Cortex of kidney (tissue), 1 donor: ENCODE measurements at places on chromosomes 2 and 18.

DNA sequence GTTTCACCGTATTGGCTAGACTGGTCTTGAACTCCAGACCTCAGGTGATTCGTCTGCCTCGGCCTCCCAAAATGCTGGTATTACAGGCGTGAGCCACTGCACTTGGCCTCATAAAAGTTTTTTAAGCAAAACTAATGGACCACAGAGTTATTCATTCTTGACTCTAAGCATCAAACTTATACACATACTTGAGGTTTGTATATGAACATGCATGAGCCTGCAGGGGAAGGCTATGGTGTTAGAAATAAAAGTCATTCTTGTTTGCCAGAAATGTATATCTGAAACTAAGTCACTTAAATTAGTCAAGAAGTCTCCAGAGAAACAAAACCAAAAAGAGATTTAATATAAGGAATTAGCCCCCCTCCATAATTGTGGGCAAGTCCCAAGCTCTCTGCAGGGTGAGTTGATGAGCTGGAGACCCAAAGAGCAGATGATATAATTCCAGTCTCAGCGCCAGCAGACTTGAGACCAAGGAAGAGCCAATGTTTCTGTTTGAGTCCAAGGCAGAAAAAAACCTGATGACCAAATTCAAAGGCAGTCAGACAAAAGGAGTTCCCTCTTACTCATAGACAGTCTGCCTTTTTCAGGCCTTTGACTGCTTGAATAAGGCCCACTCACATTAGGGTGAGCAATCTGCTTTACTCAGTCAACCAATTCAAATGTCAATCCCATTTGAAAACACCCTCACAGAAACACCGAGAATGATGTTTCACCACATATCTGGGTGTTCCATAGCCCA lies 69.0 kb upstream of the DSG1 start:
- no peak for DNase-seq

- no peak for DNase-seq
Observed at GRCh38 chr2:171244466-171244969, 83.8 kb upstream of the TLK1 start.

DNA sequence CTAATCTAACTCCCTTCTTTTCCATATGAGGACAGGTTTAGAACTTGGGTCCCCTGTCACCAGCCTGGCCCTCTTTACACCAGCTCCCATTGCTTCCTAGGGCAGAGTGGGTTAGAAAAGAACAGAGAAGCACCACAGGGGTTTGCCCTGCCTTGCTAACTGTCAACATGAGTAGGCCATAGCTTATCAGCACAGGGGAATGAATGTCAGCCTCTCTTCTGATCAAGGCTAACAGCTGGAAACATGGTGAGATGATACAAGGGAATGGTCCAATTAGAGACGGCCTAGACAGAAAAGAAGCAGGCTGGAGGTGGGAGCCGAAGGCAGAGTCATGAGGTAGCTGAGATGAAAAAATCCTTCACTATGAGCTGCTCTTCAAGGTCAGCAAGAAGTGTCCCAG lies 189.4 kb upstream of the ACAA2 start:
- DNase-seq: no peak

- DNase-seq: no peak
Observed at GRCh38 chr18:75860166-75860565, 432.7 kb upstream of the SMIM21 start.

GRCh38 chr2:30288561-30288960 lies 57.2 kb downstream of the LBH start:
- no peak for DNase-seq

DNA sequence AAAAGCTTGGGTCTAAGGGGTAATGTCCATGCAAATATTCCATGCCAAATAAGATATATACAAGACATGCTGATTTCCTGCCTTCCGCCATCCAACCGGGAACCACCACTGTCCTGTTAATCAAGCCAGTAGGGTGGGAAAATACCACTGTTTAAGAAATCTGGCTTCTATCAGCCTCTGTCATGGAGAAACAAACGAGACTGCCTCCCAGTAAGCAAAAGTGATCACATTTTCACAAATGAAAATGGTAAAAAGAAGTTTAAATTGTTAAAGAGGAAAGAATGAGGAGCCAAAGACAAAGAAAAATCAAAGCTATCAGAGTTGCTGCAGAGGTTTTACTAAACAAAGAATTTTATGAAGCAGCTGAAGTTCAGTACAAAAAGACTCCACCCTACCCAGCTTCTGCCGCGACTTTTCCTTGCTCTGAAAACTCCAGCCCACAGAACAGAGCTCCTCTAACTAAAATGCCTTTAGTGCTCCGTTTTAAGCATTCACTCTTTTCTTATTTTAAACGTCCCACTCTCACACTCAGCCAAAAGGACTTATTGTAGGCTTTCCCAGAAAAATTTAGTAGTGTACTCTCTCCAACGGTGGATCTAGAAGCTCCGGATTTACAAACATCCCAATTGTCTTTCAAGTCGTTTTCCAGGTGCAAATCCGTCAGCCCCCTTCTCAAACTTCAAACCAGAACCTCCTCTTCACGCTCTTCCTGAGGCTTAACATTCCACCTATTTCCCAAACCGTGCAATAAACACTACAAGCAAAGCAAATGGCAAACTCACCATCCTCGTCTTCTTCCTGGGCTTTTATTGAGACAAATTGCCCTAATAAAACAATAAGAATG lies 613 bp downstream of the COL5A2 start:
- no peak for DNase-seq

GRCh38 chr2:188916736-188917135 lies 57.4 kb upstream of the COL3A1 start:
- no peak for DNase-seq

DNA sequence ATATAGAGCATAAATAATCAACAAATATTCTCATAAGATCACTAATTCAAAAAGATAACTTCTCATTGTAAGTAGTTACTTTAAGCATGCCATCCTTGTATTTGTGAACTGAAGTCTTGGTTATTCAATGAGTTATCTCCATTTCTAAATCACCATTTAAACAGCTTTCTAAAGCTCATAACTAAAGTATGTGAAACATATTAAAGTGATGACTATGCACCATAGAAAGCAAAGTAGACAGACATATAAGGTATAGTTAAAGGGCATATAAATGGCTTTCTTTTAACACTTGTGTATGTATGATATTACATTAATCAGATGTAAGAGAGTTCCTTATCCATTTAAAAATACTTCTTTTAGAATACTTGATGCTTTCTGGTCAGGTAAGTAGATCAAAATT lies 83.5 kb downstream of the IKZF2 start:
- no peak for DNase-seq

DNA sequence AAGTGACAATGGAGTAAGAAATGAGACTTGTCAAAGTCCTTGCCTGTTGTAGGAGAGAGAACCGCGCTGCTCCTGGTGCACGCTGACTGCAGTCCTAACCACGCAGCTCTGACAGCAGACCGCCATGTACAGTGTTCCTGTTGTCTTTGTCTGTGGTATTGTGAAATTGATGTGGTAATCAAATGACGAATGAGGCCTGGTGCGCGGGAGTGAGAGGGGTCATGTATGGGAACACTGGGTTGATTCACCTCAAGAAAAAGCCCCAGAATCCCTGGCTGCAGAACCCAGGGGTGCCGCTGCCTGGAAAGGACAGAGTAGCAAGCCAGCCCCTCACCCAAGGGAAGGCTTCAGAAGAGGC lies 64.0 kb downstream of the INPP4A start:
- no peak for DNase-seq

DNA sequence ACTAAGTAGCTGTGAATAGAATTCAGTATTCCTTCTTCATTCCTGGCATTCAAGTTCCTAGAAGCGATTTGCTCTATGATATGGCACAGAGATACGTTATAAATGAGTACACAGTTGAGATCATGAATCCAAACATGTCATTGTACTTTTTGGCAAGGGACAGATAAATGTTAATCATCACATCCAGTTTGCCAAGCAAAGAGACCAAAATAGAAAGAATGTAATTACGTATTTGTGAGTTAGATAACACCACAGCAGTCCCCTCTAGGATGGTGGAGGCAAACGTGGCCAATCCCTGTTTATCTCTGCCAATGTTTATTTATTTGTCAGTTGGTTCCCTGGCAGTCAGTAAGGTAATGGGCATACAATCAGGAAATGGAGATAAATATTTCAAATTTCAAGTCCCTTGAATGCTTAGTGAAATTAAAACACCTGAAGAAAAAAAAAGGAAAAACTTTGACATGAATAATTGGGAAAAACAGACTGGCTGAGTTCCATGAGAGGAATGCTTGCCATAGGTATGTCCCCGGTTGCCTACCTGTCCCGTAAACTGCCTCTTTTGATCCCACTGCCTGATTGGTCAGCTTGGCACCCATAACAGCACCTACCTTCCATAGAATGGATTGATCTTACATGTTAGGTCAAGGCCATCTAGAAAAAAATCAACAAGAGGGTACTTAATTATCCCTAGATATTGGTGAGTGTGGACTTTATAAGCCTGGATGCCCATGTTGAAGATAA lies 451.1 kb upstream of the NETO1 start:
- DNase-seq: no peak

GRCh38 chr2:17858064-17858463 lies 20.4 kb upstream of the KCNS3 start:
- DNase-seq: no peak

- no peak for DNase-seq
Observed at GRCh38 chr2:239370403-239370802, 30.4 kb downstream of the HDAC4 start.

DNA sequence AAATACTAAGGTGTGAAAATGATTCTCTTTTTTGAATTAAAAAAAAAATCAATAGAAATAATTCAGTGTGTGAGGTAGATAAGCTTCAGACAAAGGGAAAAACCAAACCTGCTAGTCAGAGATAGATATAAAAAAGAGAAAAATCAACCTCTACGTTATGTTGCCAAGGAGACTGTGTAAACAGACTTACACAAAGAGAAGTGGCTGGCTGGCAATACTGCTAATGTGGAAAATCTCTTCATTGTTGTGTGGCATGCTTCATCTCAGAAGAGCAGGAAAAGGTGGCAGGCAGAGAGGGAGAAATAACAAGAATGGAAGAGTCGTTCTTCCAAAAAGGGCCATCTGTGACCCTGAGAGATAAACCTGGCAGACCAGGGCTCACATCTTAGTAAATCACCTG lies 200.8 kb downstream of the SLC8A1 start:
- DNase-seq: no peak

DNA sequence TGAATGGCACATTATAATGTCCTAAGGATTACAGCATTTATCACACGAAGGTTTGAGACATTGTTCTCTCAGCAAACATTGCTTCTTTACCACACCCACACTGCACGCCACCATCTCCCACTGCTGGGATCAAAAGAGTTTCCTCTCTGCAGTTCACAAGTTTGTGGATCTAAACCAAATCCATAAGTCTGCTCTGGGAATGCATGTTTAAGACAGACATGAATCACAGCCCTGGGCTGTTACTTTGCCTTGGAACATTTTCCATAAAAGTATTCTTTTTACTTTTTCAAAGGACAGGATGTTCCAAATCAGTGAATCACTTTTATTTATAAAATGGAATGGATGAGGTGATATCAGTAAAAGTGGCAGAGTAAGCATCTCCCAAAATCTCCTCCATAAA lies 36.1 kb downstream of the STPG4 start:
- DNase-seq: no peak

DNA sequence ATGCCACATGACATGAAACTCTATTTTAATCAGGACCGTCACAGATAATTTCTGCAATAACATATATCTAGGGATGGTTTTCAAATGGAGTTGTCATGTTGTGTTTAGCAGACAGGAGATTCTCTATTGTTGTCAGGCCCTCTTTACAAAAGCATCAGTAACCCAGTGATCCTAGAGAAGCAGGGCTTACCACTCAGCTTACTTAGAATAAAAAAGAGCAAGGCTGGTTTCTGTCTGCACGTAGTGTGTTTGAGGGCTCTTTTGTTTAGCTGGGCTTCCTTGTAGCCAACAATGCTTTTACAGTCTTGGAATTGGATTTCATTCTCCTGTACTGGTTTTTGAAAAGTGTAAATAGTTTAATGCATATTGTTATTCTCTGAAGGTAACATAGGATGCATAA lies 210.5 kb upstream of the NRP2 start:
- no peak for DNase-seq

DNA sequence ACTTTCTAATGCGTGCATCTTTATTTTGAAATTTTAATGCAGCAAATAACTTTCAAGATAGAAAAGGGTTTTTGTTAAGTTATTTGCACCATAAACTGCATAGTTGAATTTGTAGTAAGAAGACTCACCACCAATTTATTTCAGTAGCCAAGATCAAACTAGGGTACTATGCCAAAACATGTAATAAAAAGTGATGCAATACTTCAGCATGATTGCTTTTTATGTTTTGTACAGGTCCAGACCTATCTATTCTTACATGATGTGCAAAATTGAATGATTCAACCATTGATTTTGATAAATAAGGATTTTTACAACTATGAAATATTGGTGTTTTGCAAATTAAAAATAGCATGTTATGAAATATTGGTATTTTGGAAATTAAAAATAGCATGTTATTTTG lies 26.7 kb downstream of the AGPS start:
- DNase-seq: no peak

- DNase-seq: no peak
Observed at GRCh38 chr18:11978956-11979355, 2.4 kb upstream of the IMPA2 start.

GRCh38 chr2:239548965-239549595 lies 148.3 kb upstream of the HDAC4 start:
- DNase-seq: no peak

DNA sequence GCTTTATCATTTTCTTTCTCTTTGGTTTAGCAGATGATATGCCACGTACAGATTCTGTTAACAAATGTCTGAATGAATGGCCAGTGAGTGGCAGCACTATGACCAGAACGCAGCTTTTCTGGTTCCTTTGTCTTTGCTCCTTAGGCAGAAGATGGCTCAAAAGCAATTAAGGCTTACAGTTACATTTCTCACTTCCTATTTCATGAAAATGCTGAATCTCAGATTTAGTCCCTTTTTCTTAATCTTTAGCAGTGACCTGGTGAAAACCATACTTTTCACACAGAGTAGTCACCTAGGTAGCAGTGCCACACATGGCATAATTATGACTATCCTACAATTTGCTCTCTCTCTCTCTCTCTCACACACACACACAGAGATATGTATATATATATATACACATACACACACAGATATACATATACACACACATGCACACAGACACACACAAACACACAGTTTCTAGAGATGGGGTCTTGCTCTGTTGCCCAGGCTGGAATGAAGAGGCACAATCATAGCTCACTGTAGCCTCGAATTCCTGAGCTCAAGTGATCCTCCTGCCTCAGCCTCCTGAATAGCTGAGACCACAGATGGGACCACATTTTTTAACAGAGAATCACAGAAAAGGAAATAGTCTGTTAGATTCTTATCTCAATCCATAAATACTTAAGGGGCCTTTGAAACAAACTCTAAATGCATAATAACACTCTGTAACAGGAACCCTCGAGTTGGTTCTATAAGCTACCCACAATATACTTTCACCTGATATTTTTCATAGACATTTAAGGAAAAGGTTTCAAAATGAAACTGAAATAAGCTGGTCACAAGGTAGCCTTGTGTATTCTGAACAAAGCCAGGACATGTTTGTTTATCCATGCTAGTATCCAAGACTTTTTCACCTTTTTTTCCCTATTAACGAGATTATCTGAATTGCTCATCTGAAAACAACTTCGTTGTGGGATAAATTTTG lies 11.6 kb downstream of the PDE6D start:
- DNase-seq: no peak
